NCI-H460 (cell line): ENCODE measurements at places on chromosomes 4 and X.

GRCh38 chrX:139008185-139008584 lies 296.7 kb upstream of the FGF13 start:
- DNase-seq: no peak

DNA sequence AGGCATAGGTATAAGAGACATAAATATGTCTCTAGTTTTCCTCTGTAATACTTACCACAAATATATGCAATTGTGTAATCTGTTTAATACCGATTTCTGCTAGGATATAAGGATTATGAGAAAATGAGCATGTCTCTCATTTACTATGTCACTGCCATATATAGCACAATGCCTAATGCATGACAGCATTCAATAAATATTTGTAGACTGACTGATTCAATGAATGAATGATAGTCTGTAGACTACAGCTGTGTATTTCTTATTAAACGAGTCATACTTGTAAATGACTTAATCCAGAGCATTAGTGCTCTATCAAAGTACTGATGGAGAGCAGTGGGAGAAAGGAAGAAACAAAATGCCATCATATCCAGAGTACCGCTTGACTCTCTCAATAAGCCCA lies 175.6 kb downstream of the PPP3CA start:
- no peak for DNase-seq

DNA sequence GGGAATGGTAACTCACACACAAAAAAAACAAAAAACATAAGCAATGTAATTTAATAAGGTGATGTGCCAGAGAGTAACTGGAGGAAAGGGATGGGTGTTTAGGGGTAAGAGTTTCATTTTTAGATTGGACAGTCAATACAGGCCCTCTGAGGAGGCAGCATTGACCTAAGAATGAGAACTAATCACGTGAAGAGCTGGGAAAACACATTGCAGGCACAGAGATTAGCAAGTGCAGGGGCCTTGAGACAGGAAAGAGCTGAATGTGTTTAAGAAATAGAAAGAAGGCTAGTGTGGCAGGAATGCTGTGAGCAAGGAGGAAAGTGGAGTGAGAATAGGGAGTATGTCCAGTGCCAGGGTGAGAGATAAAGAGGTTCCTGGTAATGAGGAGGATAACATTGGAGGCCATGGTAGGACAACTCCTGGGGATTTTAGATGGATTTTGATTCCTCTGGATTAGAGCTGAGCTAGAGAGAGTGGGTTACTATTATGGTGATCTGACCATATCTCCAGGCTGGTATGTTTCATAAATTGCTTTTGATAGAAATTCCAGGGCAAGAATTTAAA lies 17.6 kb downstream of the PDLIM5 start:
- DNase-seq: no peak

GRCh38 chr4:54842226-54842625 lies 184.5 kb downstream of the KIT start:
- DNase-seq: no peak

DNA sequence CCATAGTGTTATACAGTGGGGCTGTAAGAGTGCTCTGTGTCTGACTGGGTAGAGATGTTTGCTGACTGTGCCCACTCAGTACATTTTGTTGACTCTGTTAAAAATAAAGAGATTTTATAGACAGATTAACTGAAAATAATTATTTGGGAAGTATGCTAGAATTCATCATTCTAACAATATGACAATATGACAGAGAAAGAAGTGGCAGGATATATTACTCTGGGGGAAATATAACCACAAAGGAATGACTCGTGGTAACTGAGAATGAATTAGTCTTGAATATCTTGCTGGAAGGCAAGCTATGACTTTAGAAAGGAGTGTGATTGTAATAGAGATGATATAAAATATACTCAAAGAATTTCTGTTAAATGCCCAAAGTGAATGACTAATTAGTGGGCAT lies 46.8 kb downstream of the TMEM165 start:
- DNase-seq: no peak

- DNase-seq: no peak
Measured at GRCh38 chr4:156764846-156765245, 206.8 kb downstream of the PDGFC start.
